ENCODE measurements at places on chromosomes 16 and 17.

GRCh38 chr17:65727246-65727645 lies 165.8 kb upstream of the AXIN2 start:
- DNase-seq: no peak

GRCh38 chr16:67942200-67942509 lies 1.8 kb downstream of the LCAT start:
- peak; percentile 46 for DNase-seq

- no peak for DNase-seq
Measured at GRCh38 chr16:56792967-56793366, 63.0 kb downstream of the NUP93 start.

DNA sequence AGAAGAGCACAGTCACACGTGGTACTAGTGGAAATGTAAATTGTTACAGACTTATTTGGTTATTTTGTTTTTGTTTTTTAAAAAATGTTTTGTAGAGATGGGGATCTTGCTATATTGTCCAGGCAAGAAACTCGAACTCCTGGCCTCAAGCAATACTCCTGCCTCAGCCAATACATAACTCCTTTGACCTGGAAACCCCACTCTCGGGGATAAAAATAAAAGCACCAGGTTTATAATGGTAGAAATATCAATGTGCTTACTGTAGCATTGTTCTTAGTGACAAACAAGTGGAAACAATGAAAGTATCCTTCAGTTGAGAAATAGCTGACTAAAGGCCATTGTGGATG lies 11.7 kb upstream of the ERN2 start:
- DNase-seq: no peak

DNA sequence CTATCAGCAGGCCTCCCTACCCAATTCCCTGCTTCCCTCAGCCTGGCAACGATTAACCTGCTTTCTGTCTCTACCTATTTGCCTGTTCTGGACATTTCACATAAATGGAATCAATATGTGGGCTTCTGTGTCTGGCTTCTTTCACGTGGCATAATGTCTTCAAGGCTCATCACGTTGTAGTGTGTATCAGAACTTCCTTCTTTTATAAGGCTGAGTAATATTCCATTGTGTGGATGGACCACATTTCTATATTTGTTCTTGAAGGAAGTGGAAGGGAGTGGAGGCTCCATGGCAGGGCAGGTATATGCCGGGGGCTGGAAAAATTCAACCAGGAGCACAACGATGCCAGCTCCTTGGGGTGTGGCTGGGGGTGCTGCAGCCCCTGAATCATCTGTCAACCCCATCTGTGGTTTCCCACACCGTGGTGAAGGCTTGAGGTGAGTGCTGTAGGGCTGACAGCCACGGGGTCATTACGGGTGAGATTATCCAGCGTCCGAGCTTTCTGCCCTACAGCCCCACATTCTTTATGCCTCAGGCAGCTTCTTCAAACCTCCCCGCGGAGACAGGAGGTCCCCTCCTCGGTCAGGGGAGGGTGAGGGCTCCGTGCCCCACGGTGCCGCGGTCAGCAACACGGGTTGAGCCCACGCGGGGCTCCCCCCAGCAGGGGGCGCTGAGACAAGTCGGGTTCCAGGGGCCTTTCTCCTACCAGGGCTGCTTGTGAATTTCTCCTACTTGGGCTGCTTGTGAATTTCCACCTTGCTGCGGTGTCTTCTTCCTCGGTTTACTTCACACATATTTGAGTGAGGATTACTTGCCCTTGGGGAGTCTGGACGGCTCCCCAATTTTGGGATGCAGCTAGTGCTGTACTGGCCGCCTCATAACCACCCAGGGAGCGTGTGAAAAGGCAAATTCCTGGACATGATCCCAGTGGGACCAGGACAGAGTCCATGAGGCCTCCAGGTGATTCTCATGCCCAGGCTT lies 18.3 kb upstream of the WFIKKN2 start:
- peak; percentile 43 for DNase-seq

GRCh38 chr17:37295888-37296287 lies 79.9 kb upstream of the C17orf78 start:
- DNase-seq: no peak

DNA sequence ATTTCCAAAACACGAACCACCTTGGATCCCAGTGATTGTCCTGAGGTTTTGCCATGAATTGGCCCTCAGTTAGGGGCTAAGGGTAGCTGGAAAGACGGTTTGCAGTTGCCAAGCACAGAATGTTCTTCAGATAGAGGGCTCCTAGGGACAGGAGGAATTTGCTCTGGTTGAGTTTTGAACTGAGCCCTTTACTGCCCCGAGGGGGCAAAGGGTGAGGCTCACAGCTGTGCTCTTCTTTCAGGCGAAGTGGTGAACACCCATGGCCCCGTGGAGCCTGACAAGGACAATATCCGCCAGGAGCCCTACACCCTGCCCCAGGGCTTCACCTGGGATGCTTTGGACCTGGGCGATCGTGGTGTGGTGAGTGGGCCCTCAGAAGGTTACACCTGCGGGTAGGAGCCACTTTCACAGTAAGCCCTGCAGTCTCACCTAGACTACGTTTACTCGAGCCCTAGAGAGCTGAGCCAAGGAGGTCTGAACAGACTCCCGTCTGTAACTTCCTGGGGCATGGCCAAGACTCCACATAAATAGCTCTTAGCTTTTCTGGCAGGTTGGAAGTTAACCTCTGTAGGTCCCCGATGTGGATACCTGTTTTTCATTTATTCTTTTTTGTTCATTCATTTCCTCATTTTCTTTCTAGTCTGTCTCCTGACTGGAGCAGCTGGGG lies 32.5 kb downstream of the NMT1 start:
- no peak for DNase-seq

DNA sequence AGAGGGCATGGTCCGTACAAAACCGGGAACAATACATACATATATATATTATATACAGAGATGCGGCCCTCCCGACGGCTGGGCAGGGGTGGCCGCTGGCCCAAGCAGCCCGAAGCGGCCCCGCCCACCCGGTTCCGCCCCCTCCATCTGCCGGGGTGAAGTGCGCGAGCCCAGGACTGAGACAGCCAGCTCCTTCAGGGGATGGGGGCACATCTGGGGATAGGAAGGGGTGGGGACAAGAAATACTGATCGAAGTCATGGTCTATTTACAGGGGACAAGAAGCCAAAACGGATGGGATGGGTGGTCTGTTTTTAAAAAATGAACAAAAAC lies 3.8 kb upstream of the SAMD14 start:
- no peak for DNase-seq

DNA sequence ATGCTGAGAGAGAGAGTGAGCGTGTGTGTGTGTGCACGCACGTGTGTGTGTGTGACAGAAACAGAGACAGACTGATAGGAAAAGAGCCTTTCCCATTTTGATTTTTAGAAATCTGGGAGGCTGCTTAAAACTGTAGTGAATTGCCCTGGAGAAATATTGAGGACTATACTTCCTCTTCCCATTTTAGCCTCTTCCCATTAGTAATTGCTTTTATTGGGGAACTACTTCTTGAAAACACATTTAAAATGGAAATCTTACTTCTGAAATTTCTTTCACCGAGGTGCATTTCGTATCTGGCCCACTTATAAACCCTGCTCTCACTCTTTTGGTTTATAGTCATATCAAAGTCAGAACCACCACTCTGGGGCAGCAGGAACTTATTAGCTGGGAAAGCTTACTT lies 47.1 kb downstream of the NUP93 start:
- DNase-seq: no peak

GRCh38 chr16:11414815-11415775 lies 69.8 kb downstream of the RMI2 start:
- no peak for DNase-seq

DNA sequence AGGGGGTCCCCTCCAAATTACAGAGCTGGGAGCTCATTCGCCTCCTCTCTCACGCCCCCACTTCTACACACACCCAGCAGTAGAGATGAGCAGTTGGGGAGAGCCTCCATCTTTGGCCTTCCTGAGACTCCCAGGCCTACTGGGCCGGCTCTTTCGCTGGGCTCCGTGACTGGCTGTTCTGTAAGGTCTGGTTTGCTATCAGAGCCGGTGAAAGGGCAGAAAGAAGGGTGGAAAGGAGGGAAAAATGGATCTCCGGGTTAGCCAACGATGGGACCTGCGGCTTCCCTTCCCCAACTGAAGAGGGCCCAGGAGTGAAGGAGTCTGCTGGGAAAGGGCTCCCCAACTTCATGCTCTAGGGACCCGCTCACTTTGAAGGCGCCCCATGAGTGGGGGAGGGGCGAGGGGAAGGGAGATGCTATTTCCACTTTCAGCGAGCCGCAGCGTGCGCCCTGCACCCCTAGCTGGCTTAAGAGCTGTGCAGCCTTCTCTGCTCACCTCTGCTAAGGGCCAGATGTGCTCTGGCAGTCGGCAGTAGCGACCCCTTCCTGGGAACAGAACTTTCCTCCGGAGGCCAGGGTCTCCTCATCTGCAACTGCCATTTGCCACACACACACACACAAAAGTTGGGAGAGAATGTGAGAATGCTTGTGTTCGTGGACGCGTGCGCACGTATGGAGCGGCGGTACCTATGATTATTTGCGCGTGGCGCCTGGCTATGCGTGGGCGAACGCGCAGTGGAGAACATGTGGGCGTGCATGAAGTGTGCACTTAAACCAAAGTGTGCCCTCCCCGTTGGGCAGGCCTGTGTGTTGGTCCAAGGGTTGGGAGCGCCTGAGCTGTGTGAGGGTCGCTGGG lies 2.9 kb upstream of the FOXF1 start:
- no peak for DNase-seq

GRCh38 chr17:73384926-73385325 lies 73.1 kb upstream of the CDC42EP4 start:
- no peak for DNase-seq

GRCh38 chr17:27807567-27808470 lies 7.5 kb upstream of the NOS2 start:
- DNase-seq: peak; percentile 68

DNA sequence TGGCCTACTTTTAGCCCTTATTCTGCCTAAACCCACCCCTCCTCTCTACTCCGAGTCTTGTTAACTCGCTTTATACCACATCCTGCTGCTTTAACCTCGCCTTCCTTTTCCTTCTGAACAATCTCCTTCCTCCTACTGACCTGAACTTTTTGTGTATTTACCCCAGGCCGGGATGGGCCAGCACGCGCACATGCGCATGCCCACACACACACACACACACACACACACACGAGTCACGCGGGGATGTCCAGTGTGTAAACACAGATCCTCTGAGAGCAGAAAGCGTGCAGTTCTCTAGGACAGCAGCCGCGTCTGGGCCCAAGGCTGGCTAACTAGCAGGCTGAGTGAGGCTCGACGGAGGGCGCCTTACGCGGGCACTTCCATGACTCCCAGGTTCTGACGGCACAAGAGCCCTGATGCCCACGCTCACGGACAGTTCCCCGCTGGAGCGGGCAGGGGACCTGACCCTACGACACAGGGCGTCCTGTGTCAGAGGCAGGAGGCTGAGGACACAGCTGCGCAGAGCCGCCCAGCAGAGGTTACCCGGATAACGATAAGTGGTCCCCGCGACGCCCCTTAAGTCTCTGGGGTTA lies 610 bp downstream of the PIK3R5 start:
- peak; percentile 63 for DNase-seq

GRCh38 chr17:71127416-71127815 lies 958.1 kb downstream of the KCNJ2 start:
- no peak for DNase-seq

DNA sequence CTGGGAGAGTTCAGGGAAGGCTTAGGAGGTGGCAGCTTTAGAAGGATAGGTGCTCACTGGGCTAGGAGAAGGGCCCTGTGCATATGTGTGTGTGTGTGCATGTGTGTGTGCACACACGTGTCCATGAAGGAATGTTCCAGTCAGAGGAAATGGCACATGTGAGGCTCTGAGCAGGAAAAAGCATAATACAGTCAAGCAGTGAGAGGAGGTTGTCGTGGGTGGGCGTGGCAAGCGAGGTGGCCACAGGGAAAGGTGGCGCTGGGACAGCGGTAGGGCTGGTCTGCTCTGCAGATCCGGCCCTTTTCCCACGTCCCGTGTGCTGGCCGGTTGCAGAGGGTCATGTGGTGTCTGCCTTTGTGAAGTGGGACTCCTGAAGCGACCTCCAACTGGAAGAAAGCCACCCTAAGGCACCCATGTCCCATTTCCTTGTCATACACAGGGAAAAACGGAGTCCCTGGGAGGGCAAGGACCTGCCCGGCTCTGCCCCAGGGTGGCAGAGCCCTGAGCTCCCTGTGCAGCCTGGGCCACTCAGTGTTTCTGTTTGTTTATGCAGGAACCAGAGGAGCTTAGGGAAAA lies 40.1 kb downstream of the NT5M start:
- no peak for DNase-seq

DNA sequence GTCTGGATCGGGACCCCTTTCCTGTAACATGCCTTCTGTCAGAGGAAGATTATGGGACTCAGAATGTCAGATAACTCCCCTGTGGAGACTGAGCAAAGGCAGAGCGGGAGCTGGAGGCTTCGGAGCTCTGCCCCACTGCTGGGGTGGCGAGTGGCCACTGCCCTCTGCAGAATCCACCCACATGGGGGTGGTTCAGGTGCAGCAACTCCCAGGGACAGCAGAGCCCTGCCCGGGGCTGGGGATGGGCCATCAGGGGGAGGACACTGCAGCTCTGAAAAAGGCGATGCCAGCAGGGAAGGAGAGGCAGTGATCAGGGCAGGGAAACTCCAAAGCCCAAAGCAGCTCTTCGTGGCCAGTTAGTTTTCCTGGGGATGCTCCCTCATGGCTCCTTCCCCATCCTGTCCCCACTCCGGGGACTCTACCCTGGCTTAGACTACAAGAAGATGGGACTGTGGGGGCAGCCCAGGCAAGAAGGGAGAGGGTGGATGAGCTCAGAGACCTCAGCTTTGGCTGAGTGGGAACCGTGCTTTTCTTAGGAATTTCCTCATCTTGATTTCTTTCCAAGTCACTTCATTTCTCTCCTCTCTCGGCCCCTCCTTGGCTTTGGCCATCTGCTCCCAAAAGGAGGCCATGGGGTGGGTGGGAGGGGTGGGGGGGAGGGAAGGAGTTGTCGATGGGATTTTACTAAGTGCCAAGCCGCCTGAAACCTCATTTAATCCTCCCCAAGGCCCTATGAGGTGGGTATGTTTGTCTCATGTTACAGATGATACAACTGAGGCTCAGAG lies 4.0 kb downstream of the CA4 start:
- DNase-seq: no peak

DNA sequence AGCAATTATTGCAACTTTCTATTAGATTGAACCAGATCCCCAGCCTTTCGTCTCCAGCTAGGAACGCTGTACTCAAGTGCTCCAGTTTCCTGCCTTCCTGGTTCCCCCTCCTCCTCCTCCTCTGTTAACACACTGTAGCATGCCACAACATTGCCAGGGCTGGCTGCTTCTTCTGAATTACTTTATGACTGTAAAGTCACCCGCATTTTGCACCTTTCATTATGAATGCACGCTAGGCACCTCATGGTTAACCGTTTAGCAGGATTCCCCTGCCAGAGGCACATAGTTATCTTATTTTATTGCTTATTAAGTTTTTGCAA lies 4.5 kb downstream of the ZNF423 start:
- DNase-seq: no peak

Measured in DND-41 (cell line).